Fibroblast of skin of back (primary cell): ENCODE measurements at places on chromosomes 7 and 10.

DNA sequence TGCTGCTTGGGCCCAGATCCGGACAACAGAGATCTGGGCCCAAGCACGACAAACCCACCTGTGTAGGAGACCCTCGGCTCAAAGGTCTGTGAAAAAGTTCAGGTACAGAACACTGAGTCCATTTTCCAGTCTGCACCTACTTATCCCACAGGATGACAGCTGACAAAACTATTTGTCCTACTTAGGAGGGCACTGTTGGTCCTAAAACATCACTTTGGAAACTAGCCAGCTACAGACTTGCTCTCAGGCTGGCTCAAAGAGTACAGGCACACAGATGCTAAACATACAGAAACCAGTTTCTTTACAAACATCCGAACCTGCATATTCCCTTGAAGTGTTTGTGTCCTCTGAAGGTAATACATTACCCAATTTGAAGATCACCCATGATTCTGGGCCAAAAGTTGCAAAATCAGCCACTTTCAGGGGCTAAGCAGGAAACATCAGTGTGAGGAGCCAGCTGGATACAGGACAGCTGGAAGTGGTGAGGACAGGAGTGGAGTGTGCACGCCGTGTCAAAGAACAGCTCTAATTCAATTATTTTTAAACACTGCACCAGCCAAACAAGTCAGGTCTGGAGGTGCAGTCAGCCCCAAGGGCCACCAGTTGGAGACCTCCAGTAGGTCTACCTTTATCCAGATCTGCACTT lies 88.5 kb downstream of the NOC3L start:
- no peak for DNase-seq

- no peak for DNase-seq
These were observed 18.4 kb downstream of the NKX2-3 start for GRCh38 chr10:99551158-99551557.

GRCh38 chr10:44874166-44874565 lies 37.0 kb upstream of the TMEM72 start:
- peak; percentile 35 for DNase-seq

GRCh38 chr10:46098386-46098785 lies 52.3 kb upstream of the MSMB start:
- DNase-seq: no peak

DNA sequence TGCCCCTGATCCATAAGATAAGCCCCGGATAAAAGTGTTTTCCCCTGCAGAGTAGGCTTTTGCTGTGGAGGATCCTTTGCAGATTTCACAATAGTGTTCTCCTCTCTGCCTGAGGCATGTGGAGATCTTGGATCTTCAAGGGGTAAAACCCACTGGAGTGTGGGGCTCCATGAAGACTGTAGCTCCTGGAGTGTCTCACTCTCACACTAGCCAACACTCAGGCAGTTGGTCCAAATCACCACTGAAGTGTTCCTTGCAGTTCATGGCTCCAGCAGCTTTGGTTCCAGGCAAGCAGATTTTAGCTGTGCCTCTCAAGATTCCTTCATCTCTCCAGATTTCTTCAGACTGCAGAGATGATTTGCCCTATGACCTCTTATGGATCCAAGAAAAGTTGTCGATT lies 665.3 kb downstream of the TNS3 start:
- no peak for DNase-seq

- no peak for DNase-seq
These were observed 218.6 kb downstream of the KCNMA1 start for GRCh38 chr10:77419056-77419455.

DNA sequence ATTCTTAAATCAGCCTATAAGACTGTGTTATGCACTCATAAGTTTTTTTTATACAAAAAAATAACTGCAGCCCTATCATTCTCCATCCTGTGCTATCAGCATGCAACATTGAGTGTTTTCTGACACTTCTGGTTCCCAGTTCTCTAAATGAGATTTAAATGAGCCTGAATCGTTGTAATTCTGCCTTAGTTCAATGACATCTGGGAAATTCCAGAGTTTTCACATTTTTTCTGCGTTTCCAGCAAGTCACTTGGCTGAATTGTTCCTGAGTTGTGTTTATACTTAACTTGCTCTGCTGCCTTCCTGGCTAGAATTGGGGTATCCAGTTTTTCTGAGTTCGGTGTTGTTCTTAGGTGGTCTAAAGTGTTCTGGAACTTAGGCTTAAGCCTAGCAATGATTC lies 636.1 kb upstream of the FZD8 start:
- no peak for DNase-seq

GRCh38 chr10:65611592-65611991 lies 1314.2 kb upstream of the LRRTM3 start:
- DNase-seq: peak; percentile 78

DNA sequence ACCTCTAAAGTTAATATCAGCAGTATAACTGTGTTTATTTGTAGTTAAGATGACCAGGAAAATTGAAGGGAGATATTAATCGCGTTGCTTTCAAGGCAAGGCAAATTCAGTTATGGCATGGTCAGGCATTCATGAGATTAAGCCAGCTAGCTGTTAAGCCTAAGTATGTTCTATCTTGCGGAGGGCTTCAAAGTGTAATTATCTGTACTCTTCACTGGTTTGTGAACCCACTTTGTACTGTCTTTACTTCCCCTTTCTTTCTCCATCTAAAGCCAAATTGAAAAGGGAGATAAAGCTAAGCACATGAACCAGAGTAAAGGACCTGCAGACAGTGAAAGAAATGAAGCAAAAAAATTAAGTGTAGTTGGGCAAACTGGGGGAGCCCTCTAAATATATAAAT lies 483.1 kb upstream of the NRP1 start:
- DNase-seq: no peak

GRCh38 chr7:27262121-27262520 lies 19.5 kb downstream of the EVX1 start:
- no peak for DNase-seq

DNA sequence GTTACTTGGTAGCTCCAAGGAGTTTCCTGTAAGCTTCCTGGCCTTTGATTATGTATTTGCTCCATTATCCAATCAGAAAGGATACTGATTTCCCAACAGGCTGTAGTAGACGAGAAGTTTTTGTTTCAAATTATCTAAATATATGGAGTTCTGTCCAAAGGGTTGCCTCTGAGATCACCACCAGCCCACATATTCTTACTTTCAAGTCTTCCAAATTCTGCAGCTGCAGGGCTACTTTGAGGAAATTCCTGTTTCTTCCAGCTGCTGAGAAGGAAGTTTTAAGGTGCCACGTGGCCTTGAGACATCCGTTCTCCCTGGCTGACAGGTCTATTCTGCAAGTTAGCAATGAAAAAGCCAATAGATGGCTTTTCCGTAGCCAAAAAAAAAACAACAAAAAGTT lies 286.0 kb downstream of the TWIST1 start:
- DNase-seq: no peak

GRCh38 chr10:79444199-79445119 lies 965 bp downstream of the ZCCHC24 start:
- peak; percentile 69 for DNase-seq

- DNase-seq: no peak
These were observed 62.7 kb downstream of the CYCS start for GRCh38 chr7:25062380-25062779.

- DNase-seq: no peak
These were observed 9.6 kb downstream of the PSD start for GRCh38 chr10:102408728-102409603.

- DNase-seq: peak; percentile 78
These were observed 39.7 kb downstream of the POU6F2 start for GRCh38 chr7:39017369-39017915.

- no peak for DNase-seq
These were observed 10.5 kb upstream of the CXCL12 start for GRCh38 chr10:44395396-44395795.

DNA sequence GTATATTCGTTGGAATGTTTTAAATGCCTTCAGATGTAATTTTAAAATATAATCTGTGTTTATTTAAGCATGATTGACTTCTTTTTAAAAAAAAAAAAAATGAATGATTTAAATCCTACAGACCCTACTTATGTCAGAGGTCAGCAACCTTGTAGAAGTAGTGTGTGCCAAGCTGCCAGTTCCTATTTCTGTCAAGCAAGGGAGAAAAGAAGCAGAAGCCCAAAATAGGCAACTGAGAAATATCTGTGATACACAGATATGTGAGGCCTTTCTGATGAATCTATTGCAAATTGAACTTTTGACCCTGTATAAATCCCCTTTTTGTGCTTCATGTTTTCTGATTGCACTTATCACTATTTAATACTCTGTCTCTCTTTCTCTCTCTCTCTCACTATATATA lies 199.5 kb downstream of the LRRN3 start:
- no peak for DNase-seq

DNA sequence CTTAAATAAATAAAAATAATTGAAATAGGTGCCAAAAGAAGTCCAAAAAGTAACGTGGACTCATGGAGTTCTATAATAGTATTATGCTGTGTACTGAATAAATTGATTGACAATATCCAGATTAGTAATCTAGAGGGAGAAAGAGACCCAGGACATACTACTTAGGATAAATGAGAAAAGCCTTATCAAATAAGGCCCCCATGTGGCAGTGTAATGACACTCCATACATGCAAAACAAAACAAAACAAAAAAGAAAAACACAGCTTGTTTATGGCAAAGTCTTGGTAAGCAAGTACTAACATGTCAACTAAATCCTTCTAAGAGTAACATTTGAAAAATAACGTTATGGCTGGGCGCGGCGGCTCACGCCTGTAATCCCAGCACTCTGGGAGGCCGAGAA lies 3.6 kb upstream of the RUNDC3B start:
- DNase-seq: no peak

DNA sequence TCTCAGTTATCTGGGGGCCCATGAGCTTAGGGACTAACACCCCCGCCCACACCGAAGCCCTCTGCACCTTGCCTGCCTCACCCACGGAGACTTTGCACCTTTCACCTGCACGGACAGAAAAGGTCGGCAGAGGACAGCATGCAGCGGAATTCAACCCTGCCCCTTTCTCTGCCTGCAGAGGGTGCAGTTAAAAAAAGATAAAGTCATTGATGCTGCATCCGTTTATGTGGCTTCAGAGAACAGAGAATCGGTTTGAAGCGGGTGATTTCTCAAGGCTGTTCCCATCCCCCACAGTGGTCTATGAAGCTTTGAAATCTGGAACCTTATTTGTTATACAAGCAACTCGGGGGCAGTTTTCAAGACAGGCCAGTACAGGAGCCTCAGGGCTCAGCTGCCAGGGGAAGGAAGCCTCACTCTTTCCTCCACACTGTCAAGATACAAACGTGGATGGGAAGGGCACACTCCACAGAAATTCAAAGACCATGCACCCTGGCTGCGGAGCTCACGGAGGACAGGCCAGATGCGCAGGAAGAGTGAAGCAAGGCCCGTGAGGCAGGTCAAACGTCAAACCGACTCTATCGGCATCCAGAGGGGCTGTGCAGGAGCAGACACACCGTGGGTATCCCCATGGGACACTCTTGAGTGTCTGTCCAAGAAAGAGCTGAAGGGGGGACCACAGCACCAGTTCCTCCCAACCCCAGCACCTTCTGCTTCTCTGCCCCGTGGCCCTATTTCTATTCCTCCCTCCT lies 66.3 kb downstream of the INSIG1 start:
- no peak for DNase-seq

DNA sequence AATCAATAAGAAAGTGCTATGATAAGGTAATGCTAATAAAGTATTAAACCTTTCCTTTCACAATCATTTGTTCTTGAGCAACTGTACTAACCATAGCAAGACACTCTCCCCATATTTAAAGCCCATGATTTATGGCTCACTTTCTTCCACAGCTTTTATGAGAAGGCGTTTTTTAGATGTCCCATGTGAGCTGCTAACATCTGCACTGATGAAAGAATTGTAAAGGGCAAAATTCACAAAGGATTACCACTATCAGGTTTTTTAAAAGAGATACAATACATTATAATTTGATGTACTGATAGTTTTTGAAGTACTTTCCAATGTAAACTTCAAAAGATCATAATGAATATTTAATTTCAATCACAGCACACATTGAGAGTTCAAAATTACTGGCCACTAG lies 75.7 kb downstream of the RNLS start:
- DNase-seq: no peak

- peak; percentile 52 for DNase-seq
These were observed 674.4 kb downstream of the PHTF2 start for GRCh38 chr7:78473021-78473420.

GRCh38 chr7:5228066-5228465 lies 38.0 kb downstream of the WIPI2 start:
- no peak for DNase-seq

GRCh38 chr7:77382532-77382931 lies 33.6 kb downstream of the GSAP start:
- DNase-seq: no peak
